ELF-1 (cell line): ENCODE measurements at places on chromosomes 13 and 19.
A peak's percentile ranks its signal among the peaks of the same experiment; 100 is the strongest.

- DNase-seq, result peak; percentile 46
These were observed 2.4 kb upstream of the SIX5 start for GRCh38 chr19:45771311-45771933.

DNA sequence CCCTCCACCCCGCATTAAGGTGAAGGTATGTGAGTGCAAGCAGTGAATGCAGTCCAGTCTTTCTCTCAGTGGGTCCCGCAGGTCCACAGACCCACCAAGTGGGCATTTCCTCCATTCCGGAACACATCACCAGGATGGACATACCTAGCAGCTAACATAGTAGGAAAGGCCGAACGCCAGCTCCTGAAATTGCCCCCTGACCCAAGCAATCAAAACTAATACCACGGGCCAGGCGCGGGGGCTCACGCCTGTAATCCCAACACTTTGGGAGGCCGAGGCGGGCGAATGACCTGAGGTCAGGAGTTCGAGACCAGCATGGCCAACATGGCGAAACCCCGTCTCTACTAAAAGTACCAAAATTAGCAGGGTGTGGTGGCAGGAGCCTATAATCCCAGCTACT, 71.7 kb upstream of the VSTM2B start:
- DNase-seq, result no peak

GRCh38 chr19:40607311-40608239, 6.4 kb downstream of the LTBP4 start:
- peak; percentile 32 for DNase-seq

GRCh38 chr19:40583283-40583682, 6.6 kb downstream of the SHKBP1 start:
- no peak for DNase-seq

DNA sequence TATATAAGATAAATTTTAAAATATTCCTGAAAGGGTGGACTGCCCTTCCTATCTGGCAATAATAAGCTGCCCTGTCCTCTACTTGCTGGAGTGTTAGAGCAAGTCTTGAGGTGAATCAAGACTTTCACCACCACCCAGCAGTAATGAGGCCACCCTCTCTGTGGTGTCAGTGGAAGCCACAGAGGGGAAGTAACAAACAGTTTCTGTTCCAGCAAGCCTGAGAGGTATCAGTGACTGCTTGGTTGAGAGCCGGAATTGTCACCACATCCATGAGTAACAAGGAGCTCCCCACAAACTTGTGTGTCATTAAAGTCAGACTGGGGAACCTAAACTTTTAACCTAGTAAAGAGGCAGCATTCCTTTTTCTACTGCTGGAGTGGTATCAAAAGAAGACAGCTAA, 532.7 kb upstream of the SPRY2 start:
- no peak for DNase-seq

- DNase-seq, result no peak
These were observed 2.4 kb upstream of the NCAN start for GRCh38 chr19:19209372-19209771.

- DNase-seq, result no peak
These were observed 9.7 kb downstream of the DEDD2 start for GRCh38 chr19:42207767-42208271.

DNA sequence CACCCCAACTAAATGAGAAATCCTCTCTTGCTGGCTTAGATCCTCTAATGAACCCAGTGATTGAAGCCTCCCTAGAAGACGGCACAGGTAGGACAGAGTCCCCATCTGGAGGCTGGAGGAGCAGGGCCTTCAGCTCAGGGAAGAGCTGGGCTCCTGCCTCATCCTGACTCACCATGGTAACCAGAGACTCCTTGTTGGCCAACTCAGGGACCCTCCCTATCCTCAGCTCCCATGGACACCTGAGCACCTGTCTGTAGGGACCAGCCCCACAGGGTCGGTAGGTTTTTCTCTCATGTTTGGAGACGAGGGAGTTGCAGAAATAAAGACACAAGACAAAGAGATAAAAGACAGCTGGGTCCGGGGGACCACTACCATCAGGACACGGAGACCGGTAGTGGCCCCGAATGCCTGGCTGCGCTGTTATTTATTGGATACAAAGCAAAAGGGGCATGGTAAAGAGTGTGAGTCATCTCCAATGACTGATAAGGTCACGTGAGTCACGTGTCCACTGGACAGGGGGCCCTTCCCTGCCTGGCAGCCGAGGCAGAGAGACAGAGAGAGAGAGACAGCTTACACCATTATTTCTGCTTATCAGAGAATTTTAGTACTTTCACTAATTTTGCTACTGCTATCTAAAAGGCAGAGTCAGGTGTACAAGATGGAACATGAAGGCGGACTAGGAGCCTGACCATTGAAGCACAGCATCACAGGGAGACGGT, 26.6 kb downstream of the SIGLEC7 start:
- no peak for DNase-seq

DNA sequence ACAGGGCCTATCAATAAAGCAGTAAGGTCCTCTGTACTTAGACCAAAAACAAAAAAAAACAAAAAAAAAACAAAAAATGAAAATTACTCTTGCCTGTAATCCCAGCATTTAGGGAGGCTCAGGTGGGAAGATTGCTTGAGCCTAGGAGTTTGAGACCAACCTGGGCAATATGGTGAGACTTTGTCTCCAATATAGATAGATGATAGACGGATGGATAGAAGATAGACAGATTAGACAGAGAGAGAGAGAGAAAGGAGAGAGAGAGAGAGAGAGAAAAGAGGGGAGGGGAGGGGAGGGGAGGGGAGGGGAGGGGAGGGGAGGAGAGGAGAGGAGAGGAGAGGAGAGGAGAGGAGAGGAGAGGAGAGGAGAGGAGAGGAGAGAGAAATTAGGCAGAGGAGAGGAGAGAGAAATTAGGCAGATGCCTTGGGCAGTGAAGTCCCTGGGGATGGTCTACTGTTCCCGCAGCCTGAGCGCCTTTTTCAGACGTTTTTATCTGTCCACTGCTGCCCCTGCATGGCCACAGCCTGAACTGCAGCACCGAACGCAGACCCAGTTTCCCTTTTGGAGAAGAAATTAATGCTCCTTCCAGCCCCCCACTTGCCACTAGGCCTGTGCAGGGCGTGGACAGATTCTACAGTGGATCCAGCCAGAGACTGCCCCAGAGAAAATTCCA, 9.8 kb upstream of the ZNF627 start:
- DNase-seq, result peak; percentile 95

DNA sequence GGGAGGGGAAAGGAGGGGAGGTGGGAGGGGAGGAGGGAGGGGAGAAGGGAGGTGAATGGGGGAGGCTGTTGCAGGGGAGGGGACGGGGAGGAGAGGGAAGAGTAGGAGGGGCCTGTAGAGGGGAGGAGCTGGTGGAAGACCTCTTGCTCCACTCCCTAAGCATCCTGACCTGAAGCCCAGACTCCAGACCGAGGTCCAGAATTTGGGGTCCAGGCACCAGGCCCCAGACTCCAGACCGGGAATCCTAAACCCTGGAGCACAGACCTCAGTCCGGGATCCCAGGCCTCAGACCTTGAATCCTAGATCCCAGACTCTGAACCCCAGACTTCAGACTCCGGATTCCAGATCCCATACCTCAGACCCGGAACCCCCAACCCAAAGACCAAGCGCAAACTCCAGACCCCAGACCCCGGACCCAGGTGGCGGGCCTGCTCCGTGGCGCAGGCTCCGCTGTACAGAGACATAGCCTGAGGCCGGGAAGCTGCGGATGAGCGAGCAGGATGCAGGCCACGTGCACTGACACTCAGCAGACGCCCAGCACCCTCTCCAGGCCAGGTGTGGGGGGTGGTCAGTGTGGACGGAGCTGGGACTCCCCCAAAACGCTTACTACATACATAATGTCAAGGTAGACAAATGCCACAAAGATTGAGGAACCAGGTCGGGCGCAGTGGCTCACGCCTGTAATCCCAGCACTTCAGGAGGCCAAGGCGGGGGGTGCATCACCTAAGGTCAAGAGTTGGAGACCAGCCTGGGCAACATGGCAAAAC, 710 bp upstream of the BTBD2 start:
- DNase-seq, result peak; percentile 44

DNA sequence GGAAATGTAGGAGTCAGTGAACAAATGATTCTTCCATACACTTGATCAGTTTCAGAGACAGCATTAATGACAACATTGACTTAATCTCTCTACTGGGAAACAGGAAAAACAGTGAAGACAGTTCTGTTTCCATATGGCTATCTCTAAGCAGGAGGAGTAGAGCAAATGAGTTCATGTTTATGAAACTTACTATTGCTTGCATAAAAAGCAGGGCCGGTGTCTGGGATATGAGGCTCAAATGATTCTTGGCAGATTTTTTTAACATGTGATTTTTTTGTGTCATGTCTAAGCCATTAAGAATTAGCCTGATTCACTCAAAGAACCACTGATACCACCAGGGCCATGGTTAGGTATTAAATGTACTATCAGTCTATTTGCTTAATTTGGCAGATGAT, 141.9 kb downstream of the SLC7A1 start:
- DNase-seq, result no peak
